ENCODE measurements at places on chromosomes 16 and 17.

GRCh38 chr17:28937044-28937729, 14.1 kb downstream of the PHF12 start:
- no peak for DNase-seq

- DNase-seq, result no peak
These were observed 56.2 kb upstream of the ELAC2 start for GRCh38 chr17:13074026-13074425.

DNA sequence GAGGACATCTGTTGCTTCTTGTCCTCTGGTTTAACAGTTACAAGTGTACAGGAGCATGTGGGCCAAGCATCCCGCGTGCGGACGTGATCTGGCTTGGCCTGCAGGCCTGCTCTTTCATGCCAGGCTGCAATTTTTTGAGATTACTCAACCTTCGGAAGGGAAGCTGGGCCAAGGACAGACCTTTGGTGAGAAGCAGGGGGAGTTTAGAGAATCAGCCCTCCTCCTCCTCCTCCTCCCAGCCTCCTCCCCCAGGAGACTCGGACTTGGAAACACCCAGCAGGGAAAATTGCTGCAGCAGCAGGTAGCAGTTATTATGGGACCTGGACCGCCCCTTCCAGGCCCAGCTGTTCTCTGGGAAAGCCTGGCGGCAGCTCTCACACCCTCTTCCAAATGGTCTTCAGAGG, 5.1 kb upstream of the KLHL36 start:
- DNase-seq, result no peak

GRCh38 chr16:71273384-71273783, 15.8 kb downstream of the CMTR2 start:
- DNase-seq, result no peak

- DNase-seq, result peak; percentile 44
These were observed 22.3 kb downstream of the ARHGAP27 start for GRCh38 chr17:45410144-45411091.

DNA sequence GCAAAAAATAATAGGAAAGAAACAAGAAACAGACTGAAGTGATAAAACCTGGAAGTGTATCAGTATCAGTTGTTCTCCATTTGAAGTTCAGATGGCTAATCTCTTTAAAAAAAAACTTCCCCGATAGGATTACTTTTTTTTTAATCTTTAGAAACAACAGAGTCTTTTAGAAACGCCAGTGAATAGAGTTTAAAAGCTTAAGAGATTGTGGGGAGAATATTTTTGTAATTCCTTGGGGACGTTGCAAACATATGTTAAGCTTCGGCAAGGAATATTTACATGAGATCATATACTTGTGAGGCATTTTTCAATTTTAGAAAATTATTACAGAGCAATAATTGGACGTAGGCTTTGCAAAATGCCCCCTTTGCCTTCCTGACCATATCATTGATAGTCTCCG, 13.2 kb downstream of the MAF start:
- DNase-seq, result no peak

DNA sequence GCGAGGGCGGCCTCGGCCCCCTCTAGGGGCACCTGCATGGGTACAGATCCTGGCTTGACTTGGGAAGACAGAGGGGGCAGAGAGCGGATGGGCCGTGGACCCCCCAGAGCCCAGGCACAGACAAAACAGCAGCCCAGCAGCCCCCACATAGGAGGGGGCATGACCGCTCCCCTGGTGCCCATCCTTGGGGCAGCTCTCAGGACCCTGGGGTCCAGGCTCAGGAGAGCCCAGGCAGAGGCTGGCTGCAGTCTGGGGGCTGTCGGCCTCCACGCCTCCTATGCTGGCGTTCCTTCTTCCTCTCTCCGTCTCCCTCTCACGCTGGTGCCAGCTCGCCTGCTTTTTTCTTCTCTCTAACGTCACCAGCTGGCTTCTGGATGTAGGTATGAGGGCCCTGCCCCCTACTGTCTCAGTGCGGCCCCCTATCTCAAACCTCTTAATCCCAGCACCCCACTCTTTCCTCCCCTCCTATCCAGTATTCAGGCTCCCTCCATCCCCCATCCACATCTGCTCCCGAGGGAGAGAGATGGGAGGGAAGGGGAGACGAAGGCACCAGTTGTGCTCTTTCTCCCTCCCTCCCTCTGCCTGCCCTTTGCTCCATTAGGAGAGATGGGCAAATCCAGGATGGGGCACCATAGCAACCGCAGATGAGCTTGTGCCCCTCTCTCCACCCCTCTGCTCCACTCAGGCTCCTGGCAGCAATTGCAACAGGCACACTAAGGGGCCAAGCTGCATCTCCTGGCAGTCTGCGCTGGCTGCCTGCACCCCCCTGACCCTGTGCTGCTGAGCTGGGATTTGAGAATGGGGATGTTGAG, at the start of gene GPR179:
Gene GPR179, minus strand, starts transcription at position 349 of the 812 bp plus-strand sequence. Its CDS starts 167 bp downstream, at position 182.
- no peak for DNase-seq

GRCh38 chr16:23232806-23233205, 50.3 kb downstream of the SCNN1G start:
- no peak for DNase-seq

DNA sequence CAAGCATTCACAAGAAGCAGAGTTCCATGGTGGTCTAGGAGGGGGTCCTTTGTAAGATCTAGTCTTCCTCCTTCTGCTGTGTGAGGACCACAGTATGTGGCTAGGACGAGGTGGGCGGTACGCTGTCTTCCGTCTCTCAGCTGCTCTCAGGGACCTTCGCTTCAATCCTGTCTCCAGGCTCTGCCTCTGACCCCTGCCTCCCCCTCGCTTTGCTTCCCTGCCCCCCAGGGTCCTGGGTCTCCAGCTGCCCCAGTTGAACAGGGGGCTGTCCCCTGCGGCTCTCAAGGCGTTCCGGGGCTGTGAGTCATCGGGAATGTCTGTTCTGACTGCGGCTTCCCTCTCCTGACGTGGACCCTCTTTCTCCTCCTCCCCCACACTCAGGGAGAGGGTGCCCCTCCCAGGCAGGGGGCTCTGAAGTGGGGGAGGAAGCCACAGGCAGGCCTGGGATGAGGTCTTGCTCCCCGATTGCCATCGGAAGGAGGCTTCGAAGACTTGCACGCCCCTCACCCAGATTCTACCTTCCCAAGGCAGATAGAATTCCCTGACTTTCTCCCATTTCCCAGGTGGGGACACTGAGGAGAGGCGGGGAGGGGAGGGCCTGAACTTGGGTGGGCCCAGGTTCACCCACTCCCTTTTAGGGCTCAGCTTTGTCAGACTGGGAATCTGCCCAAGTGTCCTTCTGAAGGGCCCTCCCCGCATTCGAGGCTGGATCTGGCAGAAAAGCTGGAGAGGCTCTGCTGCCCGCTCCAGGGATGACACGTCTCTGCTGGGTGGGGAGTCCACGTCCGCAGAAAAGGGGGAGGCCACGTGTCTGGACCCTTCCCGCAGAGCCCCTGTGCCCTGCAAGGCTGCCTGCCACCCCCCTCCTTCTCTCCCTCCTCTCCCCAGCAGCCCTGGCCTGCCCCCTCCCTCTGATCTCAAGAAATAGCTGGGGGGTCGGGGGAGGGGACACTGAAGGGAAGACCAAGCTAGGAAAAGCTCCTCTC, 9.1 kb upstream of the COL1A1 start:
- no peak for DNase-seq

GRCh38 chr17:10879190-10879836, 41.4 kb upstream of the PIRT start:
- no peak for DNase-seq

GRCh38 chr17:55706808-55707773, 15.6 kb downstream of the TMEM100 start:
- no peak for DNase-seq

GRCh38 chr16:4385789-4386450, 14.3 kb downstream of the VASN start:
- DNase-seq, result no peak

GRCh38 chr16:76787394-76787793, 403.6 kb upstream of the MON1B start:
- no peak for DNase-seq

All from T-helper 2 cell treated with Interferon-gamma antibody and Interleukin-4, amounts not matched to agents 5 μg/mL and 100 μg/mL, for 36 hours (primary cell).